CD8-positive, alpha-beta memory T cell (primary cell): ENCODE measurements at places on chromosomes 16 and 17. TPM values are rescaled to one million over a fixed set of nuclear protein-coding genes. Genes with fewer than 3 reads are reported as not detected.

DNA sequence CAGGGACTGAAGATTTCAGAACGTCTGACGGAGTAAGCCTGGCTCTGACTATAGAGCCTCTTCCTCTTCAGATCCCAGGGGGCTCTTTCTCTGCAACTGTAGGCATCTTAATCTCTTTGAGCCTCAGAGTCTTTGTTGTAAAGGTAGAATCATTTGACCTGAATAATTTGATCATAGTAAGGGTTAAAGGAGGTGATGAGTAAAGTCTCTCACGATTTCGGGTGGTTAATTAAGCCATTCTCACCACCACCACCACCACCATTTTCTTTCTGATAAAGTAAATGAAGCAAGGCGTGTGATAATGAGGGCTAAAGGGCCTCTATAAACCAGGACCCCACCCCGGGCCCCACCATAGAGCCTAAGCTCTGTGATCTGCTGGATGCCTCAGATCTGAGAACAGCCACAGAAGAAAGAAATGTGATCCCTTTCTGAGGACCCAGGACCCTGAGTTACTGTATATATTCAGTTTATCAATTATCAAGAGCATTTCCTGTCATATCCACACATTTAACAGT is 33.0 kb upstream of the ADAMTS18 start:
- H3K36me3 ChIP-seq: no peaks in the 10 kb centered on the region
- H3K27ac ChIP-seq: no peak overlapping the region
- no peak for DNase-seq
- no peaks in the 10 kb centered on the region for H3K4me1 ChIP-seq
- H3K27me3 ChIP-seq: no peaks in the 10 kb centered on the region
- H3K4me3 ChIP-seq: no peak overlapping the region

DNA sequence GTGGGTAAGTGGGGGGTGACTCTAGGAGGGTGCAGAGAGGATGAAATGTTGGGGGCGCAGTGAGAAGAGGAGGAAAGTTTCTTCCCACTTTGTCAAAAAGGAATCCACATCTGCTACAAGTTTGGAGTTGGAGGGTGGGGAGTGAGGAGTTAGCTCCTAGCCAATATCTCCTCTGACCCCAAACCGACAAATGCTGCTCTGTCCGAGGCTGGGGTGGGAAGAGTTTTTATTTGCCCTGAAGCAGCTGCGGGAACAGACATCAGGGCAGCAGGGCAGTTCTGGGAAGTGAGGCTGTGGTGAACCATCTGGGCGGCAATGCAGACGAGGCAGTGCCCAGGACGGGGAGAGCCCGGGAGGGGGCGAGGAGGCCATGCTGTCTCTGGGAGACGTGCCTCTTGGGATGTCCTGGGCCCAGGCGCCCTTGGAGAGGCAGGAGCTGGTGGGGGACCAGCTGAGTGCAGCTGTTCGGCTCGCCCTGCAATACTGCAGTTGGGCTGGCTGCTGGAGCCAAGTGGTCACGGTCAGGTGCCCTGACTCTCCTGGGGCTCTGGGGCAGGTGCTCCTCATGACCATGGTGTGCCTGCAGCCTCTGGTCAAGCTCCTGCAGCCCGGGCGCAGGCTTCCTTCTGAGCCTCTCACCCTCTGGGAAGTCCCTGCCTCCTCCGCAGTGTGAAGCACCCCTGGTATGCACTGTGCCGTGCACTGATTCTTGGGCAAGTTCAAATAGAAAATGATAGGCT is 6.4 kb upstream of the SOCS3 start:
- no peaks in the 10 kb centered on the region for H3K36me3 ChIP-seq
- H3K27ac ChIP-seq: no peak overlapping the region
- no peaks in the 10 kb centered on the region for H3K27me3 ChIP-seq
- no peak for DNase-seq

DNA sequence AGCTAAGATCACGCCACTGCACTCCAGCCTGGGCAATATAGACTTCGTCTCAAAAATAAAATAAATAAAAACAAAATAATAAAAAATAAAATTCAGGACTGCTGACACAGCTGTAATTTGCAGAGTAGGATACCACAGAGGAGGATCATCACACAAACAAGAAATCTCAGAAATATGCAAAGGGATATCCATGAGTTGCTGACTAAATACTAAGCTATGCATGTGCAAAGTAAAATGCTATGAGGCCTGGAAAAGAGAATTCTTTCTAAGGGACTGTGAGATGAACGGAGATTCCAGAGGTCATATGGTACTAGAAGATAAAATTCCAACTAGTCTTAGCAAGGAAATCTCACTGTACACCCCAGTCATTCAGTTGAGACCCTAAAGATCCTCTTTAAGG is 74.8 kb downstream of the SLC39A11 start:
- H3K36me3 ChIP-seq: no peaks in the 10 kb centered on the region
- no peak overlapping the region for H3K27ac ChIP-seq
- no peaks in the 10 kb centered on the region for H3K4me1 ChIP-seq
- no peaks in the 10 kb centered on the region for H3K27me3 ChIP-seq
- DNase-seq: no peak

ITGAE gene
- 46.6 TPM for total RNA-seq

- no peak overlapping the region for H3K4me3 ChIP-seq
- no peaks in the 10 kb centered on the region for H3K27me3 ChIP-seq
- DNase-seq: peak; percentile 21
- no peaks in the 10 kb centered on the region for H3K36me3 ChIP-seq
- peaks cover 27% of the 10 kb centered on the region for H3K4me1 ChIP-seq
Measured at GRCh38 chr17:35289222-35289621, 46.4 kb downstream of the SLFN5 start.

DNA sequence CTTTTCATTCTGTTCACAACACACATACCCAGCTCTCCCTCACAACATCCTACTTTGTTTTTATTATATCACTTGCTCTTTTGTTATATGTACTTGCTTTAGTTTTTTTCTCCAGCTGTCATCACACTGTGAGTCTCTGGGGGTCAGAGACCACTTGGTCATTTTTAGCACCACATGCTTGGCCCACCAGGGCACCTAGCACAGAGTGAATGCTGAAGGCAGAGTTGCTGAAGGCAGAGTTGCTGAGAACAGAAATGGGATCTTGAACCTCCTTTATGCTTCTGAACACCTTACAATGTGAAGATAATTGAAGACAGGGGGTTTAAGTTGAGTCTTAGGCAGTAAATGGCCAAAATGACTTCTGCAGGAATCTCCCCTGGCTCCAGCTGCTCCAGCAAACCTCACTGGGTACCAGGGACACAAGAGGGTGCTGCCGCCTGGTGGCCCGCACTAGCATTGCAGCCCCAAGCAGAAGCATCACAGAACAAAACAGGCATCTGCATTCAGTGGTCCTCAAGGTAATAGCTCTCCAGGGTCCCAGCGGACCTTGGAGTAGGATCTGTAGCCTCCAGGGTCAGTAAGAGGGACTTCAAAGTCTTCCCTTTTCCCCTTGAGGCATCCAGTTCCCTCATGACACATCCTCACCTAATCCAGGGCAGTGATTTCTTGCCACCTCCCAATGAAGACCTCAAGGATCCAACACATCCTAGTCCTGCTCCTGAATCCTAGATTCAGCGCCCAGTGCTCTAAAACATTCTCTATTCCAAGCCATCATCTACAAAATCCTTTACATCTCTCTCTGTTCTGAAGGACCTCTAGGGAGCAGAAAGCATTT is 1972.6 kb downstream of the TP53TG3F start:
- no peaks in the 10 kb centered on the region for H3K4me1 ChIP-seq
- no peaks in the 10 kb centered on the region for H3K27me3 ChIP-seq
- no peak overlapping the region for H3K27ac ChIP-seq
- no peak for DNase-seq
- no peaks in the 10 kb centered on the region for H3K36me3 ChIP-seq

GRCh38 chr17:37342589-37342988 is 33.2 kb upstream of the C17orf78 start:
- DNase-seq: no peak
- no peaks in the 10 kb centered on the region for H3K36me3 ChIP-seq
- H3K27ac ChIP-seq: no peak overlapping the region
- no peak overlapping the region for H3K4me3 ChIP-seq
- no peaks in the 10 kb centered on the region for H3K4me1 ChIP-seq

- H3K27me3 ChIP-seq: no peaks in the 10 kb centered on the region
- peaks cover 17% of the 10 kb centered on the region for H3K4me1 ChIP-seq
- DNase-seq: peak; percentile 70
- no peaks in the 10 kb centered on the region for H3K36me3 ChIP-seq
- H3K4me3 ChIP-seq: peak overlapping the region; percentile 67
Measured at GRCh38 chr17:29176558-29177351, 3.4 kb downstream of the MYO18A start.

DNA sequence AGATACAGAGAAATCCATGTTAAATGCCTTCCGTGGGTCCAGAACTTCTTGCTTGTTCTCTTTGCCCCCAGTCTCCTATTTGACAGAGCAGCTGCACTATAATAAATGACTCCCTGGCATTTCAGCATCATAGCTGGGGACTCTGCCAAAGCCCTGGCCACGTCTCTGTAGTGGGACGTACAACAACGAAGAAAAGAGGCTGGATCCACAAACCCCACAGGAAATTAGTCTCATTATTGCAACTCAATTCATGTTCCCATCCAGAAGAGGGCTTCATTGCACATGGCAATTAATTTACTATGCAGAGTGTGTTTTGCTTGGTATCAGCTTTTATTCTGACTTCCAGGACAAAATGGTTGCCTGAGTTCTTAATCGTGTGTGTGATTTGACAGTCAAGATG is 121.3 kb downstream of the CDH13 start:
- no peaks in the 10 kb centered on the region for H3K27me3 ChIP-seq
- no peak overlapping the region for H3K27ac ChIP-seq
- H3K4me3 ChIP-seq: no peak overlapping the region
- H3K36me3 ChIP-seq: no peaks in the 10 kb centered on the region
- no peak for DNase-seq
- no peaks in the 10 kb centered on the region for H3K4me1 ChIP-seq
